Muscle of leg (tissue), 16 donors: ENCODE measurements at places on chromosomes 1 and 21. TPM values are rescaled to one million over a fixed set of nuclear protein-coding genes. Genes with fewer than 3 reads are reported as not detected.

DNA sequence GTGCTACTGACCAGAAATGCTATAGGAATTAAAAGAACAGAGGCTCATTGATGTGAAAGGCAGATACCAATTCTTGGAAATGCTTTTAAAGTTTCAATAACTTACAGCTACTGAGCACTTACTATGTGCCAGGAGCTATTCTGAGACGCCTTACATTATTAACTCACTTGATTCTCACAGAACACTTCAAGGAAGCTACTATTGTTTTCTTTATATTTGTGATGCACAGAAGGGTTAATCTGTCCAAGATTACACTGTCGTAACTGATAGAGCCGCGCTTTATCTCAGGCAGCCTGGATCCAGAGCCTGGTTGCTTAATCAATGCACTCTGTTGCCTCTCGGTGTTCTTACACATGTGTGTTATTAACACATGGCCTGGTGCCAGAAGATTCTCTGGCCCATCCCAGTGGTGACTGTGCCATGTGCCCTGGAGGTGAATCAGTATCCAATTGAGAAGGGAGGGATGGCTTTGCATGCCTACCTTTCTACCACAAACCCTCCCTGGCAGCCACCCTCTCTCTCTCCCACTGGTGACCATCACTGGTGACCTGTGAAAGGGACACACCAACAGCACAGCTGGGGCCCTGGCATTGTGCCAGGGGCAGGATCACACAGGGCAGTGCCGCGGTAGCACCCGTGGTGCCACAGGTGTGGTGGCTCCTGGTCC lies 8.8 kb downstream of the FMO1 start:
- peaks cover 37% of the 10 kb centered on the region for H3K4me1 ChIP-seq
- peaks cover 5% of the 10 kb centered on the region for H3K27me3 ChIP-seq
- peak; percentile 51 for DNase-seq
- H3K4me3 ChIP-seq = no peak overlapping the region

DNA sequence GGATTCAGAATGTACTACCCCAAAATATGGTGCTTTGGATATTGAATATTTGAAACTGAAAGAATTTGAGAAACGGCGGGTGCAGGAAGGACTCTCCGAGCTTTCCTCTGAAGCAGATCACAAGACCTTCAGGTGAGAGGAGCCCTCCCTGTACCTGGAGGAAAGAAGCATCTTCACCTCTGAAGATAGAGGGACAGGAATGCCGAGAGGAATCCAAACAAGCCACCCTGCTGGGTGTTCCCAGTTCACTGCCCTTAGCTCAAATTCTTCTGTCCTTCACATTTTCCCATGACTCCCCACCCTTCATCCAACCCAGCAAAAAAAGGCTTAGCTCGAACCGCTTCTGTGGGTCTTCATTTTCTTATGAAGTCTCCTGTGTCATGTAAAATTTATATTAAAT lies 18.2 kb upstream of the PADI2 start:
- H3K4me1 ChIP-seq = no peaks in the 10 kb centered on the region
- peaks cover 18% of the 10 kb centered on the region for H3K27me3 ChIP-seq
- no peak overlapping the region for H3K4me3 ChIP-seq
- DNase-seq = no peak
- no peak overlapping the region for H3K27ac ChIP-seq
- H3K36me3 ChIP-seq = no peaks in the 10 kb centered on the region

GRCh38 chr1:35588197-35588910 lies 15.2 kb downstream of the TFAP2E start:
- H3K27me3 ChIP-seq = no peaks in the 10 kb centered on the region
- H3K36me3 ChIP-seq = no peaks in the 10 kb centered on the region
- no peak for DNase-seq
- no peak overlapping the region for H3K27ac ChIP-seq
- no peaks in the 10 kb centered on the region for H3K4me1 ChIP-seq

DNA sequence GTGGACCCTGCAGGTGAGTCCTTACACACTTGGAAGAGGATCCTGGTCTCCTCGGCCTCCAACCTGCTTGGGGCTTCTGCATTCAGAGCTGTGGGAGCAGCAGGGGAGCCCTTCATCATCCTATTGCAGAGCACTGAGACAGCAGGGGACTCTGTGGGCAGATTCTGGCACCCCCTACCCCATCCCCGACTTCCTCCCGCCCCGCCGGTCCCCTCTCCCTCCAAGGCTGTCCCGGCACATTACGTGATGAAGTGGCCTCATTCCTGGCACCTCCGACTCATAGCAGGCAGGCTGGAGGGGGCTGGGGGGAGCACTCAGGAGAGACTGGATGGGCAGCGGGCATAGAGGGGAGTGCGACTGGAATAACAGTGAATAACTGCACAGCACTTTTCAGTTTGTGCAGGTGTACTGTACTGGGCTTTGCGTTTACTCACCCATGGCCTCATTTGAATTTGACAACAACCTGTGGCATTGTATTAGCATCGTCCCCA lies 394.1 kb downstream of the MATN1 start:
- H3K27ac ChIP-seq = no peak overlapping the region
- H3K27me3 ChIP-seq = no peaks in the 10 kb centered on the region
- no peak for DNase-seq
- H3K4me3 ChIP-seq = no peak overlapping the region
- H3K4me1 ChIP-seq = no peaks in the 10 kb centered on the region
- H3K36me3 ChIP-seq = no peaks in the 10 kb centered on the region

CFHR2 gene
- not detected for total RNA-seq

DNA sequence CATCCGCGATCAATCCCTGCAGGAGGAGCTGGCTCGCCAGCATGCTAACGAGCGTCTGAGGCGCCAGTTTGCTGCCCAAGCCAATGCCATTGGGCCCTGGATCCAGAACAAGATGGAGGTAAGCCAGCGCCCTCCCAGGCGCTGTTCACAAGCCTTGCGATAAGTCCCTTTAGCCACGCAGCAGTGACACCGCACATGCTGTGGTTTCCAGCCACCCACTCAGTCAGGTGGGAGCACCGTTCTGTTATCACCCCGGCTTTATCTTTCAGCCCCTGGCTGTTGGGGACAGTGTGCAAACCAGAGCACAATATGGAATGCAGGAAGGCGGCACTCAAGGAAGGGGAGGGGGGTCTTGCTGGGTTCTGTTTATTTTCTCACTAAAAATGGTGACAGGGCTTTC lies 41.1 kb upstream of the MTR start:
- no peak for DNase-seq
- no peak overlapping the region for H3K27ac ChIP-seq
- peaks cover 39% of the 10 kb centered on the region for H3K36me3 ChIP-seq
- H3K4me1 ChIP-seq = no peaks in the 10 kb centered on the region
- H3K4me3 ChIP-seq = no peak overlapping the region

DNA sequence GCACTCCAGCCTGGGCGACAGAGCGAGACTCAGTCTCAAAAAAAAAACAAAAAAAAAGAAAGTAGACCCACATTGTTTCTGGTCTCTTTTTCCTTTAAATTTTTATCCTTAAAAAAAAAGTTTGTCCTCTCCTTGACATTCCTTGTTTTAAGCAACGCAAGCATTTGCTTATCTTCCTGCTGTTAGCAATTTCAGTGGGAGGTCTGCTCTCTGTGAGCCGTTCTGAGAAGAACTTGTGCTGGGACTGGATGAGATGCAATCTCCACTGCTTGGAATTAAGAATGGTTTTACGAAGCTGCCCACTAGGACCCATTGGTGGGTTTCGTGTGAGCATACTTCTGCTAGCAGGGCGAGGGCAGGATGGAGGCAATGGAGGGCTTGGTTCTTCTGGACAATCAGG lies 225.1 kb upstream of the TMEM51 start:
- no peaks in the 10 kb centered on the region for H3K36me3 ChIP-seq
- DNase-seq = no peak
- no peak overlapping the region for H3K4me3 ChIP-seq
- H3K4me1 ChIP-seq = peaks cover 49% of the 10 kb centered on the region
- peaks cover 17% of the 10 kb centered on the region for H3K27me3 ChIP-seq

VANGL2 gene
- total RNA-seq = 2.3 TPM

DNA sequence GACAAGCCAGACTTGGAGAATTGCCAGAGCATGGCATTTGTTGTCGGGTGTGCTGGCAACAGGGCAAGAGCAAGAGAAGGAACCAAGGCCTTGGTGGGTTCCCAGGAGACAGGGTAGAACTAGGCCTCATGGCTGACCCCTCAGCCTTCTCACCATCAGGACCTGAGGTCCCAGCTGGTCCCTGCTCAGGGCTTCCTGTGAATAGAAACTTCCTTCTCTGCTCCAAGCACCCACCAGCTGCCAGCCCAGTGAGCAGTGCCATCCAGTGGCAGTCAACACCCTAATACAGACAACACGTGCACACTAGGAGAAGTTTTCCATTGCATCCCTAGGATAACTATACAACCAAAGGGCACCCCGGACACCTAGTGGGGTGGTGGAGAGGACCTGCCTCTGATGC lies 22.8 kb downstream of the S100A6 start:
- no peak overlapping the region for H3K27ac ChIP-seq
- H3K27me3 ChIP-seq = no peaks in the 10 kb centered on the region
- no peak for DNase-seq
- peaks cover 5% of the 10 kb centered on the region for H3K4me1 ChIP-seq
- no peaks in the 10 kb centered on the region for H3K36me3 ChIP-seq

KDM1A gene
- total RNA-seq = 87.2 TPM

- peak overlapping the region; percentile 70 for H3K27ac ChIP-seq
- H3K36me3 ChIP-seq = no peaks in the 10 kb centered on the region
- H3K27me3 ChIP-seq = no peaks in the 10 kb centered on the region
- H3K4me1 ChIP-seq = peaks cover 28% of the 10 kb centered on the region
- no peak overlapping the region for H3K4me3 ChIP-seq
Measured at GRCh38 chr21:35226328-35226727, 177.2 kb upstream of the RUNX1 start.

- H3K4me3 ChIP-seq = no peak overlapping the region
- peak; percentile 8 for DNase-seq
- no peaks in the 10 kb centered on the region for H3K4me1 ChIP-seq
- no peaks in the 10 kb centered on the region for H3K27me3 ChIP-seq
Measured at GRCh38 chr1:216325336-216325735, 97.9 kb downstream of the USH2A start.

DNA sequence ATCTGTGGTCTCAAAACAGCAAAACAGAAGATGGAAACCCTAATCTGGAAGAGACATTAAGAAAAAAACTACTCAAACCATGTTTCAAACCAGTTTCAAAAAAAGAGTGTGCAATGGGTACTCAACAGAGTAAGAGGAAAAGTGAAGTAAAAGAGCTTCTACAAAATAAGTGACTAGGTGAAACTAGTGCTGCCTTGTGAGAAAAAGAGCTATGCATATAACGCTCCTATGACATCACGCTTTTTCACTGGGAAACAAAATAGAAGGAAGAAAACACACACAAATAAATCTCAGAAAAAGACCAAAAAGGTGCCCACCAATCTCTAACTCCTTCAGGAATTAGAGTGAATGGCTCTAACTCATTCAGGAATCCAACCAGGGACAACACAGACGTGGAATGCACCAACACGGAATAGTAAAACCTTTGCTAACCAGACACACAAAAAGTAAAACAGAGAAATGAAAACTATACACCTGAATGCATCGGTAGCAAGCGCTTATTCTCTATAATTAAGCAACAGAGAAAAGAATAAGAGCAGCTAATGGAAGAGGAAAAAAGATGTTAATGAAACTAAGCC lies 1.3 kb downstream of the FOXJ3 start:
- H3K4me1 ChIP-seq = peaks cover 3% of the 10 kb centered on the region
- no peaks in the 10 kb centered on the region for H3K36me3 ChIP-seq
- peak overlapping the region; percentile 96 for H3K27ac ChIP-seq
- H3K27me3 ChIP-seq = no peaks in the 10 kb centered on the region
- DNase-seq = peak; percentile 16

- DNase-seq = no peak
- no peaks in the 10 kb centered on the region for H3K4me1 ChIP-seq
- H3K27me3 ChIP-seq = no peaks in the 10 kb centered on the region
- H3K36me3 ChIP-seq = peaks cover 38% of the 10 kb centered on the region
- H3K4me3 ChIP-seq = no peak overlapping the region
Measured at GRCh38 chr21:31668651-31669491, 9.4 kb downstream of the SOD1 start.

DNA sequence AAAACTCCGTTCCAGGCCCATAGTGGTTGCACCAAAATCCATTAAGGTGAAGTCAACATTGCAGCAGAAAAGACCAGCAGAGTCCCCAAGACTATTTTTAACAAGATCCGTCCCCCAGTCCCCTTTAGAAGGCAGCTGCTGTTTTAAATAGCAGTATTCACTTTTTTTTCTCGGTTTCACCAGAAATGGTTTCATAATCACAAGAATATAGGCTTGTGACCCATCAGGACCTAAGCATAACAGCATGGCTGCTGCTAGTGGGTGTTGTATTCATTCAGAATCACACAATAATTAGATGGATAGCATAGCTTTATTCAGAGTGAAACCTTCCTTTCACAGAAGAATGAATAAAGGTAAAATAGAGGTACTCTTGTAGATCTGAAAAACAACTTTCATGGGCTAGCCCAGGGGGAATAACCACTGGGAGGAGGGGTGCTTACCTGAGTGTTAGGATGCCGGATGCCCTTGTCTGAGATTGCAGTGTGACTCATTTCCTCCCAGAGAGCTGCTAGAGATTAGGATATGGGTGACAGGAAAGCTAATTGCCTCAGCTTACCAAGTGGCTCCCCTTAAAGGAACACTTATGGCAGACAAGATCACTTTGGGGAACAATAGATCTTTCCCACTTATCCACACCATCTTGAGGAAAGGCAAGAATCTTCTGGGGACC lies 35.0 kb downstream of the ACKR1 start:
- H3K4me3 ChIP-seq = no peak overlapping the region
- no peaks in the 10 kb centered on the region for H3K27me3 ChIP-seq
- H3K27ac ChIP-seq = no peak overlapping the region
- no peak for DNase-seq
- no peaks in the 10 kb centered on the region for H3K4me1 ChIP-seq
- no peaks in the 10 kb centered on the region for H3K36me3 ChIP-seq

KCNK2 gene
- 3.7 TPM for total RNA-seq

RABGGTB gene
- total RNA-seq = 85.0 TPM

GRCh38 chr1:9853249-9853595 lies 29.5 kb upstream of the CLSTN1 start:
- DNase-seq = no peak
- H3K36me3 ChIP-seq = peaks cover 30% of the 10 kb centered on the region
- H3K27ac ChIP-seq = no peak overlapping the region
- peaks cover 19% of the 10 kb centered on the region for H3K4me1 ChIP-seq
- no peak overlapping the region for H3K4me3 ChIP-seq

GRCh38 chr1:45530632-45531135 lies 9.0 kb upstream of the PRDX1 start:
- no peak for DNase-seq
- H3K27me3 ChIP-seq = no peaks in the 10 kb centered on the region
- H3K4me3 ChIP-seq = no peak overlapping the region
- no peaks in the 10 kb centered on the region for H3K36me3 ChIP-seq

DNA sequence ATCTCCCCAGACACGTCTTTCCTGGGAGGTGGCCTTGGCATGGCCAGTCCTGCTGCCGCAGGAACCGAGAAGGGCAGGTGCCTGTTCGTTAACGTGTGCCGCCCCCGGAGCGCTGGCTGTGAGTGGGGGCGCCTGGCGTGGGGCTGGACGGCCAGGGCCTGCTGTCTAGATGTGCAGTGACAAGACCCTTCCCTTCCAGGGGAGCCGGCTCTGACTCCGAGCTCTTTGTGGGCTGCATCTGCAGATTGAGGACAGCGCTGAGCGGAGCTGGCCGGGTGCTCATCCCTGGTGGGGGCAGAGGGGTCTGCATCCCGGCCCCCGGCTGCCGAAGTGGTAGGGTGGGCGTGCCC lies 13.0 kb downstream of the COL18A1 start:
- H3K27me3 ChIP-seq = no peaks in the 10 kb centered on the region
- DNase-seq = no peak
- H3K36me3 ChIP-seq = no peaks in the 10 kb centered on the region
- no peak overlapping the region for H3K4me3 ChIP-seq
- peaks cover 58% of the 10 kb centered on the region for H3K4me1 ChIP-seq
- peak overlapping the region; percentile 62 for H3K27ac ChIP-seq
